ENCODE measurements at places on chromosomes 16 and 17.

GRCh38 chr16:4105848-4106247 is 10.4 kb downstream of the ADCY9 start:
- H3K27me3 ChIP-seq: no peaks in the 10 kb centered on the region
- H3K4me3 ChIP-seq: no peak overlapping the region
- H3K36me3 ChIP-seq: no peaks in the 10 kb centered on the region
- DNase-seq: no peak

DNA sequence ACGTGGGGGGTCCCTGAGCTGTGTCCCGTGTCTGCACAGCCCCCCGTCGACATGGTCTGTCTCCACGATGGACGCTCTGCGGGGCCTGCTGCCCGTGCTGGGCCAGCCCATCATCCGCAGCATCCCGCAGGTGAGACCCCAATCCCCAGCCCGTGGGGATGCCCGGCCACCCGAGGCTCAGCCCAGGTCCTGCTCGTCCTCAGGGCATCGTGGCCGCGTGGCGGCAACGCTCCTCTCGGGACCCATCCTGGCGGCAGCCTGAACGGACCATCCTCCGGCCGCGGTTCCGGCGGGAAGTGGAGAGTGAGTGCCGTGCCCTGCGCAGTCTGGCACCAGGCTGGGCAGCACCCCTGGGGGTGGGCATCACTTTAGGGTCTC is 4.9 kb downstream of the MSLN start:
- no peak overlapping the region for H3K4me3 ChIP-seq
- no peak overlapping the region for H3K27ac ChIP-seq

GRCh38 chr17:65297384-65297783 is 160.2 kb downstream of the RGS9 start:
- H3K27ac ChIP-seq: no peak overlapping the region
- no peak overlapping the region for H3K4me3 ChIP-seq
- H3K27me3 ChIP-seq: no peaks in the 10 kb centered on the region
- H3K4me1 ChIP-seq: no peaks in the 10 kb centered on the region

DNA sequence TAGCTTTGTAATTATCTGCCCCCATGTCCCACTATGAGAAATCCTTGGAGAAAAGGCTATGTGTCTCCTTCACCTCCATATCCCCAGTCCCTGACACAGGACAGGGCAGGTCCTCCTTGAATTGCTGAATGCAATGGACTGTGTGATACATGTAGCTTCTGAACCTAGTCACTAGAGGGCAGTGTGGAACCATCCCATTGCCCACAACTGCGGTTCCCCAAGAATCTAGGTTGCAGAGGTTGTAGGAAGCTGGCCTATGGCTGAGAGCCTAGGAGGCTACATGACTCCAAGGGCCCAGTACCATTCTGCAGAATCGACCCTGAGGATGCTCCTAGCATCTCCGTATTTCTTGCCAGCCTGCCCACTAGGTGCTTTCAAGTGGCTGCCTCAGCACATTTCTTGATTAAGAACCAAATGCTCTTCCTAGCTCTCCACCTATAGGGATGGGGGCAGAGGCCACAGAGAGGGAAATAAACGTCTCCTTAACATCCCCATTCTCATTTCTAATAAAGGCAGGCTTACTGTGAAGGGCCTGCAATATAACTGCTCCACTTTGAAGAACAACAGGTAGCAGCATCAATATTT is 394.0 kb downstream of the CA10 start:
- H3K27me3 ChIP-seq: no peaks in the 10 kb centered on the region
- peak; percentile 22 for DNase-seq

DNA sequence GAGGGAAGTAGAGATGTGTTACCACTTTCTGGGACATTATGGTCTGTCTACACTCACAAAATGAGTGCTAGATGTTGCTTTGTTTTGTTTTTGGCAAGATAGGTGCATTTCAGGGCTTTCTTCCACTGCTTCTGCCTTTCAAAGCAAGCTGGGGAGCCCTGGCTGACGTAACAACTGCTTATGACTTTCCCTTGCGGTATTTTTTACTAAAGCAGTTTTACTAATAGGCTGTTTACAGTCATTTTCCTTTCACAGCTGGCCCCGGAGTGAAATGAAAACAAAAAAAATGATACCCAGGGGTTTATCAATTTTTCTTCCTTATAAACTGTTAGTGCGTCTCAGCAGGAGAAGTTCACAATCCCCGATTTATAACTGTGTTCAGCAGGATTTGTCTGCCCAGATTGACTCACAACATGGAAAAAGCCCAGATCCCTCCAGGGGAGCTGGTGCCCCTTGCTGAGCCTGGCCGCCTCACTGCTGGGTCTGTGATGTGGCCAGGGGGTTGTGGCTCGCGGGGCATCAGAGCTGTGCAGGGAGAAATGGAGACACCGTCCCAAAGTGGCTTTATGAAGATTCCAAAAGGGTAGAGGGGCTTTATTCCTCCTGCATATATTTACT is 184.4 kb upstream of the HS3ST3A1 start:
- peak overlapping the region; percentile 36 for H3K27ac ChIP-seq
- H3K27me3 ChIP-seq: no peaks in the 10 kb centered on the region
- peak; percentile 47 for DNase-seq

GRCh38 chr17:10195090-10195805 is 3.2 kb downstream of the GAS7 start:
- no peak for DNase-seq
- no peaks in the 10 kb centered on the region for H3K36me3 ChIP-seq
- no peaks in the 10 kb centered on the region for H3K4me1 ChIP-seq
- H3K27ac ChIP-seq: no peak overlapping the region

- no peak overlapping the region for H3K4me3 ChIP-seq
- H3K36me3 ChIP-seq: peaks cover 51% of the 10 kb centered on the region
- no peak for DNase-seq
- H3K4me1 ChIP-seq: peaks cover 11% of the 10 kb centered on the region
- H3K27ac ChIP-seq: no peak overlapping the region
These were observed 37.2 kb downstream of the LITAFD start for GRCh38 chr16:8919089-8919933.

GRCh38 chr16:80442779-80443178 is 98.0 kb upstream of the DYNLRB2 start:
- H3K27ac ChIP-seq: no peak overlapping the region
- no peaks in the 10 kb centered on the region for H3K27me3 ChIP-seq
- no peaks in the 10 kb centered on the region for H3K4me1 ChIP-seq

DNA sequence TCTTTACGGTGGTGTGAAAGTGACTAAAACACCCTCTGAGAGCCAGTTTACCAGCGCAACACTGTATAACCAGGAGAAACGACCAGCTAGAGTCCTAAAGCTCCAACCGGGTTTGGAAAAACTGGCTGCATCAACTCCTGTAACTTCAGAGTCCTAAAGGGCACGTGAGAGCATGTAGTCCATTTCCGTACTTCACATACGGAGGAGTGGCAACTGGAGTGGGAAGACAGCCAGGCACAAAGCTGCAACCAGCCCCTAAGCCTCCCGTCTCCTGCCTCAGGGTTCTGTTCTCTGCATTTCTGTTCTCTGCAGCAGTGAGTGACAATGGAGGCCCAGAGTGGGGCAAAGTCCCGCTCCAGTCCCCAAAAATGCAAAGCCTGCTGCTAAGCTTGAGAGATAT is 19.2 kb downstream of the TEKT1 start:
- no peak overlapping the region for H3K4me3 ChIP-seq
- H3K27ac ChIP-seq: no peak overlapping the region
- H3K36me3 ChIP-seq: no peaks in the 10 kb centered on the region
- H3K4me1 ChIP-seq: no peaks in the 10 kb centered on the region
- no peaks in the 10 kb centered on the region for H3K27me3 ChIP-seq

DNA sequence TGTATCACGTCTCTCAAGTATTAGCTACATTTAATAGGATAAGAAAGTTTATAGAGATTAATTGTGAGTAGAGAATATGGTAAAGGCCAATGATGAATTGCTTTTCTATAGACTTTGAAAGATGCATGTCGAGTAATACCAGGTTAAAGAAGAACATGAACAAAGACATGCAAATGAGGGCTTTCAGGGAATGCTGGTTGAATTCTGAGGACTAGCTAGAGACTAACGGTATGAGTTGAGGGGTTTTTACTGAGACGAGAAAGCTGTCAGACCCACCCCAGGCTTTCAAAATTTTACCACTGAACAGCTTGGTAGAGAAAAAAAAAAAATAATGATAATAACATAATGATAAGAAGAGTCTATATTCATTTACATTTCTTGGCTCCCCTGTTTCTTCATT is 796.0 kb upstream of the CDH8 start:
- H3K36me3 ChIP-seq: no peaks in the 10 kb centered on the region
- H3K4me1 ChIP-seq: no peaks in the 10 kb centered on the region
- no peak overlapping the region for H3K27ac ChIP-seq
- no peaks in the 10 kb centered on the region for H3K27me3 ChIP-seq
- H3K4me3 ChIP-seq: no peak overlapping the region
- DNase-seq: no peak

GRCh38 chr16:26705346-26705745 is 361.4 kb upstream of the C16orf82 start:
- no peak for DNase-seq
- H3K4me1 ChIP-seq: no peaks in the 10 kb centered on the region
- H3K27me3 ChIP-seq: no peaks in the 10 kb centered on the region
- H3K4me3 ChIP-seq: no peak overlapping the region
- H3K27ac ChIP-seq: no peak overlapping the region
- no peaks in the 10 kb centered on the region for H3K36me3 ChIP-seq

DNA sequence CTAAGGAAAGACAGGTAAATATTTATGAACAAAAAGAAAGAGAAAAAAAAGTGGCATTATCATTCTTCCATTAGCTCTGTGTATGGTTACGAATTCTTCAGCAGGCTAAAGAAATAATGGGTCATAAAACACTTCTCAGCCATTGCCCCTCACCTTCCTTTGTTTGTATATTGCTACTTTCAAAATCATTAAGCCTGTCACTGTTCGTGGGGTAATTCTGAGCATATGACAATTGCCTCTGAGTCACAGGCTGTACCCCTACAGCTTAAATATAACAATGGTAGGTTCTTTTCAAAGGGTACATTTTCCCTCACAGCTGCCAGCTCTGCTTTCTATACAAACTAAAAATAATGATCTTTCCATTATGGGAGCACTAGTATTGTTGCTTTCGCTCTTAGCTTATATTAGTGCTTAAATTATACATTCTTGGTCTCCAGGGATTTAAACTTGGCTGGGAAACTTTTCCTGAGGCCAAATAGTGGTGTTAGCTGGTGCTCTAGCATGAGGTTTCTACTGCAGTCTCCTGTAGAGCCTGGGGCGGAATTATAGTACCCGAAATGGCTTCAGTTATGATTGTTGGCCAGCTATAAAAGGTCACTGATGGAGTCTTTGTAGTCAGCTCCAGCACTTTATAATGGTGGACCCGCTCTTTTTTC is 74.7 kb upstream of the CDH11 start:
- no peak overlapping the region for H3K27ac ChIP-seq
- H3K4me1 ChIP-seq: no peaks in the 10 kb centered on the region
- H3K27me3 ChIP-seq: no peaks in the 10 kb centered on the region
- no peak for DNase-seq

- DNase-seq: no peak
- H3K27ac ChIP-seq: no peak overlapping the region
- H3K4me1 ChIP-seq: peaks cover 10% of the 10 kb centered on the region
- H3K36me3 ChIP-seq: no peaks in the 10 kb centered on the region
These were observed 11.2 kb upstream of the HNF1B start for GRCh38 chr17:37756051-37756450.

GRCh38 chr17:45581860-45582259 is 91.3 kb upstream of the PLEKHM1 start:
- no peaks in the 10 kb centered on the region for H3K36me3 ChIP-seq
- no peak overlapping the region for H3K27ac ChIP-seq
- no peak overlapping the region for H3K4me3 ChIP-seq

DNA sequence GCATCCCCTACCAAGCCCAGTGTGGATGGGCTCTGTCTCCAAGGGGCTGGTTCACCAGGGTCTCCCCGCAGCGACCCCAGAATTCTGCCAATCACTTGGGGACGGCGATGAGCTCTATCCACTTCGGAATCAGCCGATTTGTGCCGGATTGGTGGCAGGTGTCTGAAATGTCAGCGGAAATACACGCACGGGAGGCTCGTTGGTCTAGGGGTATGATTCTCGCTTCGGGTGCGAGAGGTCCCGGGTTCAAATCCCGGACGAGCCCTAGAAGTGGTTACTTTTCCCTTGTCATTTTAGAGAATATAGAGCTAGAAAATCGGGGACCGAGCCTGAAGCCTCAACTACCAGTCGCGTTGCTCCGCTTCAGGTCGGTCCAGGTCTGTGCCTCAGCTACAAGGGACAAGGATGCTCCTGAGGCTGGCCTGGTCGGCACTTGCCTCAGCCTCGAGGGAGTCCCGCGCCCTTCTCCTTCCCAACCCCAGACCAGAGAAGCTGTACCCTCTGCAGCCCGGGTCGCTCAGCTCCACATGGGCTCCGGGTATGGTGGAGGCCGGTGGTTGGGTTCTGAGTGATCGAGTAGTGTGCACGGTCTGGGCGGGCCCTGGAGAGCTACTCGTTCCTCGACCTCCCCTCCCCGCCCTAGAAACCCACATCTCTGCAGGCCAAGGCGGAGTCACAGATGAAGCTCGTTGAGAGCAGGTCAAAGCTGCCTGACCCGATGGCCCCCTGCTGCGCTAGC is 16.0 kb upstream of the OR1F1 start:
- no peak overlapping the region for H3K4me3 ChIP-seq
- peak; percentile 49 for DNase-seq
- no peaks in the 10 kb centered on the region for H3K36me3 ChIP-seq
- no peak overlapping the region for H3K27ac ChIP-seq
- H3K4me1 ChIP-seq: no peaks in the 10 kb centered on the region
- H3K27me3 ChIP-seq: peaks cover 55% of the 10 kb centered on the region

GRCh38 chr17:77449373-77449907 is 308.7 kb downstream of the SEC14L1 start:
- peak overlapping the region; percentile 94 for H3K27ac ChIP-seq
- H3K4me1 ChIP-seq: peaks cover 82% of the 10 kb centered on the region
- no peaks in the 10 kb centered on the region for H3K36me3 ChIP-seq
- no peaks in the 10 kb centered on the region for H3K27me3 ChIP-seq

DNA sequence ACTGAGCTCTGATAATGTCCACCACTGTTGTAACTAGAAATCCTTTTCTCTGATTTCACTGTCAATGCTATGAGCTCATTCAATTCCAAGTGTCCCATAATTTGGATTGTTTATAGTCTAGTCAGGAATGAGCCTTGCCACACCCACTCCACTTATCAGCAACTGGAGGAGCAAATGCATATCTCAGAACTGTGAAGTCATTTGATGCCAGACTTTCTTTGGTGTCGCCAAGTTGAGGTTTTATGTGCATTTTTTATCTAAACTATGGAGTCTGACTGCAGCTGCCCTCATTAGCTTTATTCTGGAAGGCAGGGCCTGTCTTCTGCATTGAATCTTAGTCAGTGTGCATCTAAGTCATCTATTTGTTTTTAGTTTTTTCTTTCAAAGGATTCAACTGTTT is 361.3 kb downstream of the PMP22 start:
- H3K36me3 ChIP-seq: no peaks in the 10 kb centered on the region
- H3K4me1 ChIP-seq: no peaks in the 10 kb centered on the region
- H3K27me3 ChIP-seq: no peaks in the 10 kb centered on the region

DNA sequence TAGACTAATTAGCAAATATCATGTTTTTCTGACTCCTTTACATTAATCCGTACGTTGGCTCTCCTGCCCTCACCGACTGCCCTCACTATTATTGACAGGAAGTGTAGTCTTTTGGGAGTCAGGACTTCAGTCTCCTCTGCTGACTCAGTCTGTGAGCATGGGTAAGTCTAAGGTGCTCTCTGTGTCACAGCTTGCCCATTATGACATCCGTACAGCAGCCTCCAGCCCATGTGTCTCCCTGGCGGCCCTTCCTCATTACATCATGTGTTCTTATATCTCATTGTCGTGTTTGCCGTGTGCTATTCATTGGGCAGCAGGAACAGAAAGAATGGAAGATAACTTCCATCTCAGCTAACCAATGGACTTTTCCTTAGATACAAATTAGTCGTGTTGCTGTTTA is 77.5 kb downstream of the MRTFB start:
- H3K4me1 ChIP-seq: no peaks in the 10 kb centered on the region
- DNase-seq: peak; percentile 43
- no peak overlapping the region for H3K27ac ChIP-seq
- H3K36me3 ChIP-seq: no peaks in the 10 kb centered on the region
- H3K4me3 ChIP-seq: no peak overlapping the region

Data from astrocyte (in vitro differentiated cells and primary cell).